Stimulated activated CD4-positive, alpha-beta T cell treated with anti-CD3 and anti-CD28 coated beads, Interleukin-1b, Interleukin-23, amount 100 ng/mL, for 24 hours (primary cell): ENCODE measurements at places on chromosomes 3 and 15.

DNA sequence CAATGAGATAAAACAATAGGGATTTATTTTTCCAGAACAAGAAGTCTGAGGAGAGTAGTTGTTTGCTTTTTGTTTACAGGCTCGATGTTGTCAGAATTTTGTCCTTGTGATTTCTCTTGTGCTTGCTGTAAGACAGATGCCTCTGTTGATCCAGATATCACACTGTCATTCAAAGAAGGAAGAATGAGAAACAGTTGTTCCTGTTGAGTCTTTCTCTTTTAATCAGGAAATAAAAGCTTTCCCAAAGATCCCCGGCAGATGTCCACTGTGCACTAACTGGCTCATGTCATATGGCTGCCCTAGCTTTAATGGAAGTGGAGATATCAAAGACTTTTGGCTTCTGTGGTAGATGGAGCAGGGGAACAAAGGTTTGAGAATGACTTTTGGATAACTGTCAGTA lies 6.8 kb downstream of the SERPINI1 start:
- DNase-seq = no peak

DNA sequence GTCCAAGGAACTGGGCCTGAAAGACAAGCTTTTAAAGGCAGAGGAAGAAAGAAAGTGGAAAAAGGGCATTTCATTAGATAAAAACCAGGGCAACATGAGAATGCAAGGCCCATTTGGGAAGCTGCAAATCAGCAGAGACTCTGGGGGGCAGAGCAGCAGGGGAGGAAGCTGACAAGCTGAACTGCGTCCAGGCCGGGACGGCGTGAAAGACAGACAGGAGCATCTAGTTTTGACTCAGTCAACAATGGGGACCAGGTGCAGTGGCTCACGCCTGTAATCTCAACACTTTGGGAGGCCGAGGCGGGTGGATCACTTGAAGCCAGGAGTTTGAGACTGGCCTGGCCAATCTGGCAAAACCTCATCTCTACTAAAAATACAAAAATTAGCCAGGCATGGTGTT lies 69.9 kb downstream of the CDC25A start:
- no peak for DNase-seq

DNA sequence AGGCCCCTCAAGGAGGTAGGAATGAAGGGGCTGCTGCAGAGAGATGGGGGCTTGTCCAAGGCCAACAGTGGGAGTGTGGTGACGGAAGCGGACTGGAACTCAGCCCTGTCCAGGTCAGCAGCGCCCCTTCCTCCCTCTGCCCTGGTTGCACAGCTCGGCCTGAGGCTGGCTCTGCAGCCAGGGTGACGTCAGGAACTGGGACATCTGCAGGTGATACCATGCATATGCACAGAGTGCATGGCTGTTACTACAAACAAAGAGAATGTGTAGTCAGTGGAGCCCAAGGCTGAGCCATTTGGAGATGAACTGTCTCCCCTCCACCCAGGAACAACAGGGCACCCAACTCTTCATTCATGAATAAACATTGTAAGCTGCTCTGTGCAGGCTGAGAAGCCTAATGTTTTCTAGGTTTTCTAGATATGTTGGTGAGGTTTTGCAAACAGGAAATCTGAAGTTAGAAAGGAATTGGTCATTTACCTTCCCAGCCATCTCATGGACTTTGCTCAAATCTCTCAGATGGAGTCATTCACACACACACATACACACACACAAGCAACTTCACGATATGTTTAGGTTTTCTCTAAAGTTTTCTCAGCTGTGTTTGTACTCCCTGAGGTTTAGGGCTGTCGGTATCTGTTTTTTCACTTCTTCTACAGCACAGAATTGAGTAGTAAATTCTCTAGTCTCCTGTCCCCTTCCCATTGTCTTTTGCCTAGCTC lies 117.2 kb downstream of the TLE3 start:
- DNase-seq = no peak

DNA sequence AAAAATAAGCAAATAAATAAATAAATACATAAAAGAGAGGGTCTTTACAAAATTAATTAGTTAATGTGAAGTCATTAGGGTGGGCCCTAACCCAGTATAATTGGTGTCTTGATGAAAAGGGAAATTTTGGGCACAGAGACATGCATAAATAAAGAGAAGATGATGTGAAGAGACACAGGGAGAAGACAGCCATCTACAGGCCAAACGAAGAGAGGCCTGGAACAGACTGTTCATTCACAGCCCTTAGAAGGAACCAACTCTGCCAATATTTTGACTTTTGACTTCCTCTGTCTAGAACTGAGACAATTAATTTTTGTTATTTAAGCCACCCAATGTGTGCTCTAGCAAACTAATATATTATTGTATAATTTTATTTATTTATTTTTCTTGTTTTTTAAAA lies 29.6 kb upstream of the SELENOK start:
- no peak for DNase-seq

DNA sequence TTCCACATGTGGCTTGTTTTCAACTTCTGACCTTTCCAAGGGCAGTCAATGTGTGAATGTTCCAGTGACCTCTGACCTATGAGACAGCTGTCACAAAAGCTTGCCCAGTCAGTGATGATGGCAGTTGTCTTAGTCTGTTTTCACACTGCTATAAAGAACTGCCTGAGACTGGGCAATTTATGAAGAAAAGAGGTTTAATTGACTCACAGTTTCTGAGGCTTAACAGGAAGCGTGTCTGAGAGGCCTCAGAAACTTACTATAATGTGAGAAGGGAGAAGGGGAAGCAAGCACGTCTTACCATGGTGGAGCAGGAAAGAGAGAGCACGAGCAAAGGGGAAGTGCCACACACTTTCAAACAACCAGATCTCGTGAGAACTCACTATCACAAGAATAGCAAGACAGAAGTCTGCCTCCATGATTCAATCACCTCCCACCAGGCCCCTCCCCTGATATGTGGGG lies 95.6 kb downstream of the ECT2 start:
- DNase-seq = no peak

DNA sequence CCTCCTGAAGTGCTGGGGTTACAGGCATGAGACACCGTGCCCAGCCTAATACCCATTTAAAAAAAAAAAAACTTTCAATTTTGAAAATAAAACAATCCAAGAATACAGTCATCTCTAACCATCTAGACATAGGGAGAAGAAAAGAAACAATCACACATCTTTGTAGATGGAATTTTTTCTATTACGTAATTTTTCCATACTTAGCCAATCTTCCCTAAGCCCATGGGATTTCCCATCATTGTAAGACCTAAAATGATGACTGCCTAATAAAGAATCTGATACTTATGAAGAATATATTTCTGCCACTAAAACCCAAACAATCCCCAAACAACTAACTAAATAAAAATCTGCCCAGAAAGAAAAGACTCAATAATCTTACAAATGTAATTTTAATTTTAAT lies 88.7 kb downstream of the CBLB start:
- no peak for DNase-seq

GRCh38 chr3:3798631-3799113 lies 559 bp upstream of the LRRN1 start:
- DNase-seq = peak; percentile 5

- no peak for DNase-seq
Observed at GRCh38 chr3:136819731-136820679, 1.1 kb downstream of the SLC35G2 start.

DNA sequence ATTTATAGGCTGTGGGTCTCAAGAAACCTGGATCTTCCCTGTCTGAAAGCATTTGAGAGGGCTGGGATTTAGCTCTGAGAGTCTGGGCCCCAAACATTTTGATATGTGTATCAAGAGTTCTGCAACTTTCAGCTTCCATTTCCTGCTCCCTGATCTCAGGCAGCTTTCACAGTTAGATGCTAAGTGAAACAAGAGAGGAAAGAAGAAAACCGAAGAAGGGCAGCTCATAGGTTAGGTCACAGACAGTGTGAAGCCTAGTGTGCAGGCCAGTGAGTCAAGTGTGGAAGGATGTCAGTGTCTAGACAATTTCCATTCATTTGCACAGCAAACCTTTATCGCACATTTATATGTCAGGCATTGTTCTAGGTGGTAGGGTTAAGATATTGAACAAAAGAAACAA lies 173.6 kb upstream of the PROK2 start:
- DNase-seq = no peak

DNA sequence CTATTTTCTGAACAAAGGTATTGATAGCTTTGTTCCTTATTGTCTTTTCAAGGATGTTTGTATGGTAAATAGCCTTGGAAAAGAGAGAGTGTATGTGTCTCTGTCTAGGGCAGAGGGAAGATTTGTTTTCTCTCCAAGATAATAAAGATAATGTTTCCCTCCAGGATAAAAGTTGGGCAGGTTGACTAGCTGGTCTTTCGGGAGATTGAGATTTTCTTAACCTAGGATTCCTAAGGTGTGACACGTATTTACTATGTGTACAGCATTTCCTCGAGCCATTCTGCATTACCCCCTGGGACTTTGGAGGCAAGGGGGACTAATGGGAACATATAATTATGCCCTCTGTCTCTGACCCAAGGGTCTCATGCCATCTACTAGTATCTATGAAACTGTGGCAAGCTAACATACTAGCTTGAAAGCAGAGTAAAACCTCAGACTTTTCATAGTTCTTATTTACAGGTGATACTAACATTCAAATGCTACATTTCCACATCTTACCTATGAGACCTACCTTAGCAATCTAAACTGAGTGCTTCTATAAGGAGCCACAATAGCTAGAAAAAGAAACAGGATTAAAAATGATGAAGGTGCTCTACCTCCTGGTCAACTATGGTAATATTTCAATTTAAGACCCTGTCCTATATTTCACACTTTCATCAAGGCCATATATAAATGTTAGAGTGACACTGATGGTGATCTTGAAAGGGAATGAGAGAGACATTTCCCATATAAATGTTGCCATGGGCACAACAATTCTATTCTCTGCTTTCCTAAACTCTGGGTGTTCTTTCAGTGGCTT lies 252.9 kb upstream of the CBLB start:
- no peak for DNase-seq

GRCh38 chr3:24305795-24306467 lies 188.7 kb downstream of the THRB start:
- no peak for DNase-seq

DNA sequence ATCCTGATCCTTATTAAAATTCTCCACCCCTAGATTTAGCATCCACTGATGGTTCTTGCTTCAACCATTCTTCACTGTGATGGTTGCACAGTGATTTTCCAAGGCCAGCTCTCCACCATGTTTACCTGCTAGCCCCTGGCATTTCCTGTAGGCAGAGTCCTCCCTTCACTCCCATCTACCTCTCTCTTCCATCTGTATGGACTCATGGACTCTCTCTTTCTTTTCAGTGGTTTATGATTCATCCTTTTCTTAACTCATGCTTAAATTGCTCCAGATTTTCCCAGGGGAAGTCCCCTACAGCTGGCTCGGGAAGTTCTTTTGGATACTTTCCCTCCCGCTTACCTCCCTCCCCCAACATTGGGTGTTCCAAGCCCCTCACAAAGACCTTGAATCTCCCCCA lies 18.7 kb downstream of the TGM4 start:
- no peak for DNase-seq

DNA sequence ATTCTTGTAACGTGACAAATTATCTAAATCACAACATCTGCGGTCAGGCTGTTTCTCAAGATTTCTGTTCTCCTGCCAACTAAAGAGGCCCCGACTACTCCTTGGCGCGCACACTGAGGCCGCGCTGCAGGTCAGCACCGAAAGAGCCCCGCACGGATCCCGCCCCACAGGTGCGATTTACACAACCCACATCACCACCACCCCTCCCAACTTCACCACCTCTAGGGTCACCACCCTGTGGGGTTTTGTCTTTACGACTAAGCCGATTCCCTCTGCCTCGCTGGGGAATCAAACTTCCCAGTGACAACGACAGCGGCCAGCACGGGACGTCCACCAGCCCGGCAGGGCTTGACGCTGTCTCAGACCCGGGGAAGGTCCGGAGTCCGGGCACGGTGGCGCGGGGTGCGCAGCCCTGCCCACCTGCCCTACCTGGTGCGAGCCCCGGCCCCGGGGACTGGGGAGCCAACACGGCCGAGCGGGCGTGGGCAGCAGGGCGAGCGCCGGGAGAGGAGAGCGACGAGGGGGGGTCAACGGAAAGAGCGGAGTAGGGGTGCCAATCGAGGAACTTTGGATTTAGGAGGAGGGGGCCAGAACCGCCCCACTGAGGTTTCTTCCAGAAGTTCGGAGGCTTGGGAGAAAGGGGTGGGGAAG lies 764 bp downstream of the UACA start:
- DNase-seq = no peak

GRCh38 chr15:67109141-67110034 lies 44.0 kb downstream of the SMAD3 start:
- DNase-seq = no peak
